ENCODE measurements at places on chromosomes 5 and 9.

DNA sequence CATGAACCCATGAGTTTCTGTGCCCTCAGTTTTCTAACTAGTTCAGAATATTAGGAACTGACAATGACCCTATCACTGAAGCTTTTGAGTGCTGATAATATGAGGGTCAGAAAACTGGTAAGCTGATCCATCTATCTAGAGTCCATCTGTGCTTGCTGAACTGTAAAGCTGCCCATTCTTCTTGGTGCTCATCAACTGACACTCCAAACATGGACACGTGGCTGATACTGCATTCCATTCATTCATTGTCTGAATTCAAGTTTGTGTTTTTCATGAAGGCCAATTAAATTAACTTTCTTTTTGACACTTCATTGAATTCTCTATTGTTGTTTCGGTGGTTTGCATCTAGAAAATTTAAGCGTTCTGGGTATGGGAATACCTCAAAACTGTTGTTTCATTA is 17.6 kb downstream of the NREP start:
- no peak for DNase-seq

GRCh38 chr9:91911657-91912056 is 38.4 kb downstream of the ROR2 start:
- no peak for DNase-seq

DNA sequence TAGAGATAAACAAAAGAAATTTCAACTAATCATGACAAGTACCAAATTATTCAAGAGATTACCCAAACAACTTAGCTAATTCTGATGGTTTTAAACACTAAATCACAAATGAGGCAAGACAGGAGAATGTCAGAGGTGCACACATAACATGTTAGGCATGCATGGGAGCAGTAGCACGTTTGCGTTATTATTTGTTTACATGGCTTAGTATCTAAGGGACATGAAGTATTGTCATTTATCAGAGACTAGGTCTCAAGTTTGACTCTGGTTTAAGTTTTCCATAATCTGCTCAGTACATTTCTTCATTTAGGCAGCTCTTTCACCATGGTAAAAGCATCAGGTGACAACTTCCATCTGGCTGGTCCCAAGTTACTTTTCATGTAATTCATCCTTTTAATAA is 244.1 kb upstream of the TNC start:
- peak; percentile 31 for DNase-seq

DNA sequence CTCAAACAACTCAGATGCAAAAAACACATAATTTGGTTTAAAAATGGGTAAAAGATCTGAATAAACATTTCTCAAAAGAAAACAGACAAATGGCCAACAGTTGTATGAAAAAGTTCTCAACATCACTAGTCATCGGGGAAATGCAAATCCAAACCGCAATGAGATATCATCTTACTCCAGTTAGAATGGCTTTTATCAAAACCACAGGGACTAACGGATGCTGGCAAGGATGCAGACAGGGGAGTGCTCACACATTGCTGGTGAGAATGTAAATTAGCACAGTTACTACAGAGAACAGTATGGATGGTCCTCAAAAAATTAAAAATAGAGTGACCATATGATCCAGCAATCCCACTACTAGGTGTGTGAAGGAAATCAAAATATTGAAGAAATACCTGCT is 589.1 kb upstream of the ADAMTS16 start:
- no peak for DNase-seq

- DNase-seq: no peak
Observed at GRCh38 chr9:134621558-134622110, 20.0 kb upstream of the COL5A1 start.

- peak; percentile 32 for DNase-seq
Observed at GRCh38 chr5:81819556-81820317, 68.8 kb upstream of the SSBP2 start.

GRCh38 chr5:96209829-96210228 is 223.2 kb downstream of the PCSK1 start:
- DNase-seq: peak; percentile 26

DNA sequence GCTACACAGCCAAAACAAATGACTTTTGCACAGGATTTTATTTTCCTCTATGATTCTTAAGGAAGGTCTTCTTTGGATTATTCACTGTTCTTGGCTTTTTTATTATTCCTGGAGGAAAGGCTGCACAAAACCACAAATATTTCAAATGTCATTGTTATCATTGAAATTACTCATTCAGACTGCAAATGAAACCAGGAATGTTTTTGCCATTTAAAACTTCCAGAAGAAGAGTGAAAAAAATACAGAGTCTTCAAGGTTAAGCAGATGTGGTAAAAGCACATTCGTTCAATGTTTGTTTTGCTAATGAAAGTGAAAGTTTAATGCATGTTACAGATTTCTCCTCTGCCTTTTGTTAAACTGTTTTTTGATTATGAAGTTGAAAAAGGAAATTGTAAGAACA is 238.2 kb downstream of the TLE4 start:
- peak; percentile 81 for DNase-seq

DNA sequence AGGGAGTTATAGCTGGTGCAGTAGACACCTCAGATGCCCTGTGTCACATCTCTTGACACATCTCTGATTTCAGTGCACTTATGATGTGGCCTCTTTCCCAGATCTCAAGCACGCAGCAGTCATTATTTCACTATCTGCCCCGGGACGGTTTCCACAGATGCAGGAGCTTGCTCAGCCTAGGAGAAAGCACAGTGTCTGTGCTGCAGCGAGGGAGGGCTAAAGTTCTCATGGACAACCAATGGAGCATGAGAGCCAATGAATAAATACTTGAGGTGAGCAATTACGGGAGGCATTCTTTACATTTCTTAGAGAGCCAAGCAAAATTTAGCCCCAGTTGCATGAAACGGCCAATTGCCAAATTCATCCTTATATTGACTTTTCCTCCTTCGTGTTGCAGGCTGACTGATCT is 7.4 kb upstream of the MOB3B start:
- DNase-seq: no peak

DNA sequence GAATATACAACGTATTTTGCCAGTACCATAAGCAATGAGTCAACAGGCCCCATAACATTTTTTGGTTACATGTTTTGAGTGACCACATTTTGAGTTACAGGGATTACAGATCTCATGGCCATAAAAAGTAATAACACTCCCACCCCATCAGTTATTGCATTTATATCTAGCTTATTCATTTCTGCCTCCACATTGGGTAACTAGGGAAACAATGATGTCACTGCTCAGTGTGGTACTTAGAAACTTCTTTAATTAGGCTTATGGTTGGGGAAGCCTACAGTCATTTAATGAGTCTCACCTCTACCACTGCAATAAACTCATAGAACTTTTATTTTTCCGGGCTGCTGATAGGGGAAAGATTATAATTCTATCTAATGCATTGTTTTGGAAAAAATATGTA is 39.9 kb upstream of the SMIM15 start:
- DNase-seq: peak; percentile 61

DNA sequence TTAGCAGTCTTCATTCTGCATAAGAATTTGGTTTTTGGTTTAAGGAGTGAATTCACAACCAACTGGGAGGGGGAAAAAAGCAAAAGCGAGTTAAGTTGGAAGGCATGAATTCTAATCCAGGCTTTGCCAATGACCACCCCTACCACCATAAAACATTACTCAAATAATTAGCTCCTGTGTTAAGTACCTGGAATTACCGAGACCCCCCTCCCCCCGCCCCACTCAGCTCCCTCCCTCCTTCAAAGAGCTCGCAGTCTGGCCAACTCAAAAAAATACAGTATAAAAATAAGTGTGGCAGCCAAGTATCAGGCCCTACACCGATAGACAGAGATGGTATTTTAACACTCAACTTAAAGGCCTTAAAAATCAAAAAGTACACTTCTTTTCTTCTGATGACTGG is 492 bp downstream of the ATG12 start:
- DNase-seq: no peak

DNA sequence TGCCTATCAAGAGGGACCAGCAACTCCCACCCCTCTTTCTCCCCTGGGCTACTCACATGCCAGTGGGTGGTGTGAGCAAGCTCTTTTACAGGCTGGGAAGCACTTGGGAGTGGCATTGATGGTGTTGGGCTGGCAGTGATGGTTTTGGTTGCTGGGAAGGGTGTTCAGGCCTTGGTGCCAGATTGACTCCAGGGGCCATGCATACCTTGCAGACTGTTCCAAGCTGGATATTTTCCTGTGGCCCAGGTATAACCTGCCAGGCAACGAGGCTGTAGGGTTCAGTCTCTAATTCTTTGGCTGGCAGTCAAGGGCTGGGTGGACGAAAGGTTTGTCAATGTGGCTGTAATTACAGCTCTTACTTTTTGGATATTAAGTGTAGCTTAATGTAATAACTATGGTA is 177.3 kb downstream of the MACROH2A1 start:
- DNase-seq: no peak
